Left renal pelvis (tissue), 4 donors: ENCODE measurements at places on chromosomes 16 and 17.

- no peak for DNase-seq
These were observed 5.7 kb downstream of the SGCA start for GRCh38 chr17:50171371-50172071.

GRCh38 chr17:74448756-74449155, 16.9 kb downstream of the GPRC5C start:
- DNase-seq: no peak

DNA sequence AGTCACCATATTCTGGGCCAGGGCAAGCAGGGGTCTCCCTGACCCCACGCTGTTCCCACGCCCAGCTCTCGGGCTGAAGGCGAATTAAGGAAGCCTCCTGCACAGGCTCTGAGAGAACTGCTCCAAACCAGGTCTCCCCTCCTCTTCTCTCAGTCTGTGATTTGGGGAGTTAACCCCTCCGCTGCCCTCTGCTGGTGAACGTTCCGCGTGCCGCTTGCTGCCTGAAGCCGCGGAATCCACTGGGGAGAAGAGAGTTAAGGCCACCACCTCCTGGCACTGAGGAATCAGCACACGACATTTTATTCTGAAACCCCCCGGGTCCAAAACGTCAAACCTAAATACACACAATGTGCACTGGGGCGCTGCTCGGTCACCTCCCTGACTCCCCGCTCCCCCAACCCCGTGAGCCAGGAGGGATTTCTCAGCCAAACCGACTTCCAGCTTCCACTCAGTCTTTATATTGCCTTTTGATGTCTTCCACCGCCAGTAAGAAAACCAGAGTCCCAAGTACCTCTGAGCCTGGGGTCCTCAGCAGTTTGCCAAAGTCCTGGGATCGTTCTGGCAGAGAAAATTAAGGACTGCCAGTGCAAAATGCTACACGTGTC, 54.4 kb upstream of the RCVRN start:
- peak; percentile 26 for DNase-seq

- DNase-seq: no peak
These were observed 4.0 kb downstream of the GSDMA start for GRCh38 chr17:39966771-39967170.

GRCh38 chr16:56726283-56726682, 3.6 kb upstream of the NUP93 start:
- no peak for DNase-seq

GRCh38 chr16:2530629-2531318, 434 bp downstream of the CEMP1 start:
- no peak for DNase-seq

DNA sequence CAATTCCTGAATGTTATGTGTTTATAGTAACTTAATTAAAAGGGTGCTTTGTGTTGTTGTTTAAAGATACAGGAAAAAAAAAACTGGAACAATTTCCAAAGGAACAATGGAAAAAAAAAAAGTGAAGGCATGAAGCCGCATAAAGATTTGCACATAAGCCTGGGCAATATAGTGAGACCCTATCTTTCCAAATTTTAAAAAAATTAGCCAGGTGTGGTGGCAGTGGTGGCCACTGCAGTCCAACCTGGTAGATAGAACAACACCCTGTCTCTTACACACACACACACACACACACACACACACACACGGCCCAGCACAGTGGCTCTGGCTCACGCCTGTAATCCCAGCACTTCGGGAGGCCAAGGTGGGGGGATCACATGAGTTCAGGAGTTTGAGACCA, 21.9 kb downstream of the GJC1 start:
- no peak for DNase-seq
